Astrocyte of the spinal cord (primary cell): ENCODE measurements at places on chromosomes 13 and 19.

GRCh38 chr13:79805317-79805716, 324.4 kb downstream of the NDFIP2 start:
- no peak for DNase-seq

DNA sequence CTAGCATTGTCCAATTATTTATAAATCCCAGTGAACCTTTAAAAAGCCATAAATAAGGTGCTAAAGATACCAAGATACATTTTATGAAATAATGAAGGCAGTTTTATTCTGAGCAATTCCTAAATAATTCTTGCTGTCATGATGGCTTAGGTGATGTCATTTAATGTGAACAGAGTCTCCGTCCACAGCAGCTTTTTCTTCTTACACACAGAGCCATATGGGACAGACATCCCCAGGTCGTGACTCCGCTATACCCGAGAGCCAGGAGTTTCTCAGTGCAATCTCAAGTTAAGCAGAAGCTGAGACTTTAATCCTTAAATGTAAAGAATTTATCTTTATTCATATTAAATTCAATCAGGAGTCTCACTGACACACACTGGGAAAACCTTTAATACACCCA, 29.7 kb downstream of the EFNB2 start:
- no peak for DNase-seq

GRCh38 chr13:35479038-35479492, 2.6 kb upstream of the MAB21L1 start:
- no peak for DNase-seq

DNA sequence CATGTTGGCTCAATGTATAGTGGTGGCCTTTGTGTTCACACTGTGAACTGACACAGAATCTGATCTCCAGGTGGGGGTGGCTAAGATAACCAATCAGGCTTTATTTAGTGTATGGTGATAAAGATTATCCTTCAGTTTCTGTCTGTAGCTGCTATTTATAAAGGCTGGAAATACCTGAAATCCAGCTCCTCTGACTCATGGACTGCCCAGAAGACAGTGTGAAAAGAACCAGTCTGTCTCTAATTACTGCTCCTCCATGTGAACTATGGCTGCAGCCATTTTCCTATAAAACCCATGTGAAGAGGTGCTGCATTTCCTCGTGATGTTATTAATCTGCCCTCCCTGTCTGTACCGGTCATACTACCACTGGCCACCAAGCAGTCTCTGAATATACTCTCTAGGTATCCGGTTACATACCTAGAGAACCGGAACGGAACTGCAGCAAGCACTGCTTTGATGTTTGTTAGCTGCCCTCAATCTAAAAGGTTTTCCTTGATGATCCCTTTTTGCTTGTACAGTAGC, 238.0 kb downstream of the LHFPL6 start:
- peak; percentile 34 for DNase-seq

GRCh38 chr19:37329686-37330085, 41.2 kb upstream of the ZNF527 start:
- DNase-seq, result no peak

DNA sequence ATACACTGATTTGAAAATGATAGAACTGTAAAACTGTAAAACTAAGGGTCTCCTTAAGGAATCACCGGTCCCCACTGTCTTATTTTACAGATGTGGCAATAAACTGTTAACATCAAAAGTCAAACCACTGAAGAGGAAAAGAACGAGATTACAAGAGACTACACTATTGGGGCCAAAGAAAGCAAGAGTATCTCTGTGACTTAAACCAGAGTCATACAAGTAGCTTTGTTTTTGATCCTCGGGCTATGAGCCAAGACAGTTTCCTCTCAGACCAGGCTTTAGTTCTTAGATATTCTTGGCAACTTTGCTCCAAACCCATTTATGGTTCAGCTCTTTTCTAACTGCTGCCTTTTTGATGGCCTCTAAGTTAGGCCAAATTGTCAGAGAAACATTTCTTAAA, 113.8 kb downstream of the TBC1D4 start:
- peak; percentile 96 for DNase-seq

GRCh38 chr19:10189616-10190015, 5.1 kb downstream of the DNMT1 start:
- peak; percentile 32 for DNase-seq

- peak; percentile 96 for DNase-seq
These were observed 8.1 kb upstream of the ZNF784 start for GRCh38 chr19:55632463-55632834.

DNA sequence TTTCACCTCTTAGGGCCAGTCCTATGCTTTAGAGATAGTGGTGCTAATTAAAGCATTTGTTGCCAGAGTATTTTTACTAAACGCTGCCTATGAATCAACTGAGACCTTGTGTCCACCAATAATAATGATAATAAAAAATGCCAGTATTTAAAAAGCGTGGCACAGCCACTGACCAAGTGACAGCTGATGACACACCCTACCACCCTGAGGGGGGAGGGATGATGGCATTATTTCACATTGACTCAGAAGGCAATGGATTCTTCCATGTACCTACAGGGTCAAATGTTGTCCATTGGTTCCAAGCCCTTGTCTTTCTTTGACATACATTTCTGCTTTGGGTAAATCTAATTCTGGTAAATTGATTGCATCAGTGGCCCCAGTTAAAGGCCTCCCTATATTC, 384.4 kb downstream of the DLEU7 start:
- DNase-seq, result no peak

- no peak for DNase-seq
These were observed 37.4 kb downstream of the TMEM255B start for GRCh38 chr13:113796211-113796963.

GRCh38 chr13:22285867-22286266, 615.0 kb downstream of the FGF9 start:
- DNase-seq, result no peak

DNA sequence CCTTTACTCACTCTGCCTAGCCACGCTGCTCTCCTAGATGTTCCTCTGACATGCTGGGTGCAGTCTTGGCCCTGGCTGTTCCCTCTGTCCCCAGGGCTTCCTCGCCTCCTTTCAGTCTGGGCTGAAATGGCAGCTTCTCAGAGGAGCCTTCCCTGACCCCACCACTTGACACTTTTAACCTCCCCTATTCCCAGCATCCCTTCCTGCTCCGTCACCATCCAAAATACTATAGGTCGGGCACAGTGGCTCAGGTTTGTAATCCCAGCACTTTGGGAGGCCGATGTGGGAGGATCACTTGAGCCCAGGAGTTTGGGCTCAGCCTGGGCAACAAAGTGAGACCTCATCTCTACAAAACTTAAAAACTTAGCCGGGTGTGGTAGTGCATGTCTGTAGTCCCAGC, 2.6 kb downstream of the FAM187B start:
- no peak for DNase-seq

GRCh38 chr13:75643693-75644092, 7.6 kb downstream of the LMO7 start:
- DNase-seq, result no peak

DNA sequence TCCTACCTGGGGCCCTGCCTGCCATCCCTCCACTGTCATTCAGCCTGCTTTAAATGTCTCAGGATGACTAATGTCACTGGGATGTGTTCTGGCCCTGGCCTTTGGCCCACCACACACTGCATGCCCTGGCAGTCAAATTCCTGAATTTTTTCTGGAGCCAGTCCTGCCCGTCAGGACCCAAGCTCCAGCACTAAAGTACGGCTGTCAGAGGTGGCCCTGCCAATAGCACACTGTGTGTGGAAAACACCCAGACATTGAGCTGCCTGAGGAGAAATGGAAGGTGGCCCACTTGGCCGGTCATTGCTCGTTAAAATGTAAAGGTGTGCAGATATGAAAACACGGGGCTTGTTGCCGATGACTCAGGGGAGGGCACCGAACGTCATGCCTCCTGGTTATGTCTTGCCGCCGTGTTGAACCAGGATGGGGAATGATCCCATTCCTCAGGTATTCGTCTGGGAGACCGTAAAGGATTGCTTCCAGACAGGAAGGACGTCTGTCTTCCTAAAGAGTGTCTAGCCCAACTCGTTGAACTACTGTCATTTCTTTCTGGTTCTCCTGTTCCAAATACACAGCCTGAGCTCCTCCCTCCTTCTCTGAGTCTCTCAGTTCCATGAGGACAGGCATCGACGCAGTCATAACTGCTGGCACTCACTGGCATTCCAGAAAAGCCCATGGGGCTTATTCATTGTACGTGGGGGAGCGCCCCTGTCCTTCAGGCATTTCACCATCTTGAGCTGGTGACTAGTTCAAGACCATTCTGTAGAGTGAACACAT, 40.6 kb downstream of the COL4A2 start:
- peak; percentile 84 for DNase-seq

GRCh38 chr19:17580470-17581144, 25.2 kb downstream of the COLGALT1 start:
- DNase-seq, result no peak

GRCh38 chr19:40407714-40408597, 5.2 kb downstream of the PRX start:
- no peak for DNase-seq

- DNase-seq, result no peak
These were observed 248.5 kb downstream of the SLITRK1 start for GRCh38 chr13:83633746-83634145.

GRCh38 chr13:33763021-33763420, 54.9 kb upstream of the RFC3 start:
- peak; percentile 46 for DNase-seq

DNA sequence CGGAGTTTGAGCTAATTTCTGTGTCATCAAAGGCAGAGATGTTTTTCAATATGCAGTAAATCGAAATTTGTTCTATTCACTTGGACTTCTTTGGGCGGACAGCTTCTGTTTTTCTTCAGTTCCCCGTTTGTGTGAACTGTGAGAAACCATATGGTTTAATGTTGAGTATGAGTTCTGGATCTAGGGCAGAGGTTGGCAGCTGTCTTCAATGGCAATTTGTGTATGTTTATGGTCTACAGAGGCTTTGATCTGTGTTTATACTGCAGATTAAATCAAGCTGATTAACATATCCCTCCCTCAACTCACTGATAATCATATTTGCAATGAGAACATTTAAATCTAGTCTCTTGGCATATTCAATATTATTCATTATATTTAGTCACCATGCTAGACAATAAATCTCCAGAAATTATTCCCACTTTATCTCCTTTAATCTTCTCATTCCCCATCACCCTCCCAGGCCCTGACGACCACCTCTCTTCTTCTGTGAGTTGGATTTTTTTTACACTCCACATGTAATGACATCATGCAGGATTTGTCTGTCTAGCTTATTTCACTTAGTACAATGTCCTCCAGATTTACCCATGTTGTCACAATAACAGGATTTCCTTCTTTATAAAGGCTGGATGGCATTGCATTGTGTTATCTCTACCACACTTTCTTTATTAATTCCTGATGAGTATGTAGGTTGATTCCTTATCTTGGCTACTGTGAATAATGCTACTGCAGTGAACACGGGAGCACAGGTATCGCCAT, 9.0 kb downstream of the ZNF331 start:
- no peak for DNase-seq
